ENCODE measurements at places on chromosomes 2 and 18.

DNA sequence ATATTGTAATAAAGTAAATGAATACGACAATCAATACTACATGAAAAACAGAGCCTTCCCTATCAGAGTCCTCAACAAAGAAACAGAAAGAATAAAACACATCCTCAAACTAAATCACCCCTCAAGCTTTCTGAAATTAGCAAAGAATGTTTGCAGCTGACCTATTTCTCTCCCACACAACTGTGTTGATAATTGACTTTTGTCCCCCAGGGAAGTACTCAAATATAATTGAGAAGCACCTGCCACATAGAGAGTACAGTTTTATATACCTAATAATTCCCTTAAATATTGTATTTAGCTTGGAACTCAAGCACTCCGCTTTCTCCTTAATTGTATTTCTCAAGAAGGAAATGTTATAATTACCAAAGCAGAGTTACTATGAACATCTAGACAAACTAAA is 12.6 kb downstream of the CACNB4 start:
- DNase-seq = no peak

DNA sequence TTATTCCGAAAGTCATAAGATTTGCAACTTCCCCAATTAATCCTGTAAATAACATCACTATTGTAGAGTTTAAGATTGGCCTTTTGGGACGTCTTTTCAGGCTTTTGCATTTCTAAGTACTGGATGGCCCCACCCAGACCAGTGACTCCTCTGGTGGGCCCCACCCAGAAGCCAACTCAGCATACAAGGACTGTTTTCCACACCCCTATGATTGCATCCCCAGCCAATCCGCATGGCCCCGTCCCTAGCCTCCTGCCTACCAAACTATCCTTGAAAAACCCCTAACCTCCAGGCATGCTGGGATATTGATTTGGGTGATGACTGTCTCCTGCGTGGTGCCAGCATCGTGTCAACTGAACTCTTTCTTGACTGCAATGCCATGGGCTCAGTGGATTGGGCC is 24.5 kb upstream of the TGIF1 start:
- no peak for DNase-seq

DNA sequence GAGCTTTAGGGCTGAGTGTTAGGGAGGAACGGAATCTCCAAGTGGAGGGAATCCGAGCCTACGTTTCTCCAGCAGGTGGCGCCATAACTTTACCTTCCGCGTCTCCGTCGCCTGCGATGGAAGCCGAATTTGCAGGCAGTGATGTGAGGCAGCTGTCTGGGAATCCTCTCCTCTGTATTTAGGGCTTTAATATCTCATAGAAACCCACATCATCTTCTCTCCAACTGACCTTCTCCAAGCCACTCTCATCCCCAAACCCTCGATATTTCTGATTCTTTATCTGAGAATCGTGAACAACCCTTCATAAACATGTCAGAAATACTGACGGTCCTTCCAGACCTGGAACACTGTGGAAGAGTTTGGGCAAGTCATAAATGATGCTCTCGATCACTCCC is 27.5 kb downstream of the SIX2 start:
- DNase-seq = no peak

DNA sequence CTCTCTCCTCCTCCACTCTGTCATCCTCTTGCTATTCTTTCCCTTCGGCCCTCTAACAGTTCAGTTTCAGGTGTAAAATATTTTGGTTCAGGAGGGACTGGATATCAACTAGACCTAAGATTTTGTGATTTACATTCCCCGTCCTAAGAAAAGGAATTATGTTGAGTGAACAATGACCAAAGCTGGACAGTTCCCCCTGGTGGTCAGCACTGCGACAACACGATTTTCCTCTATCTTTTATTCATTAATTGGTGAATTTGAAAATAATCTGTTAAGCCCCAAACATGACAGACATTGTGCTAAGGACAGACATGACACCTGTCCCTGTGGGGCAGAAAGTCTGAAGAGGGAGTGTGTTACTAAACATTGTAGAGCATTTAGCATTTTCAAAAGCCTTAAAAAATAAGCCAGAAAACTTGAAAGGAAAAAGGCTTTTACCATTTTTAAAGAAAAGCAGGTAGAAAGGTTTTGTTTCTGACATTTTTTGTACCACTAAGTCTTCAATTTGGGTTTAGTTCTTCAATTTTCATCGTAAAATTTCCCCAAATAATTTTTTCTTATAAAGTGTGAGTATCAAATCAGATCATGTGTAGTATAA is 28.4 kb upstream of the GTF2A1L start:
- DNase-seq = no peak

DNA sequence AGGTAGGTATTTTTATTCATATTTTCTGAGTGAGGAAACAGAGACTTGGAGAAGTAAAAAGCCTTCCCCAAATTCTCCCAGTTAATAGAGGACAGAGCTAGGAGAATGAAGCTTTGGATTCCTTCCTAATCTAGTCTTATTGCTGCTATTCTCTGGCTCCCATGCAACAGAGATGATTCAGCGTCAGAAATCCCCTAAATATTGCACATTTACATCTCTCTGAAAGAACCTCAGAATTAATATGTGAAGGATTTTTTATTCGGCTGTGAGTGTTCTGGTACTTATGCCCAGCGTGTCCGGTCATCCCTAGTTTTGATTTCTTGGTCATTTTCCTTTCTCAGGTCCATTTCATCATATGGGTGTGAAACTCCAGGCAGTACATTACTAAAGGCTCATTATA is 91.2 kb upstream of the SESTD1 start:
- DNase-seq = no peak

- no peak for DNase-seq
Observed at GRCh38 chr18:79559436-79559835, 120.2 kb upstream of the CTDP1 start.

GRCh38 chr18:62061821-62062478 is 124.9 kb downstream of the PIGN start:
- DNase-seq = no peak

DNA sequence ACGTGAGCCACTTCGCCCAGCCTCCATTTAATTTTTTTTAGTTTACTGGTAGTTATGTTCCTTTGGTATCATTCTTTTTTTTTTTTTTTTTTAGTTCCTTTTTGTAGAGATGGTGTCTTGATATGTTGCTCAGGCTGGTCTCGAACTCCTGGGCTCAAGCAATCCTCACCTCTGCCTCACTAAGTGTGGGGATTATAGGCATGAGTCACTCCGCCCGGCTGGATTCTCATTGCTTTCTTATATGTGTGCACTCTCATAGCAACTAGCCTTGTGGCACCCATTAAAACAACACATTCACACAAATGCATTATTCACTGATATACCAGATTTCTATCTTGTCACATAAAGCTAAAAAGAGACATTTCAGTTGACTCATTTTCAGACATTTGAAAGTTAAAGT is 4.2 kb downstream of the TTC27 start:
- no peak for DNase-seq

- DNase-seq = no peak
Observed at GRCh38 chr2:111034606-111035005, 86.1 kb upstream of the BCL2L11 start.

GRCh38 chr2:37721201-37721560 is 49.7 kb upstream of the CDC42EP3 start:
- no peak for DNase-seq

GRCh38 chr2:127176371-127177311 is 43.5 kb downstream of the CYP27C1 start:
- peak; percentile 78 for DNase-seq

- no peak for DNase-seq
Observed at GRCh38 chr2:42138163-42139015, 30.8 kb upstream of the EML4 start.
